Activated CD8-positive, alpha-beta T cell treated with anti-CD3 and anti-CD28 coated beads for 36 hours (primary cell): ENCODE measurements at places on chromosomes 16 and 17. TPM values are rescaled to one million over a fixed set of nuclear protein-coding genes. Genes with fewer than 3 reads are reported as not detected.

DNA sequence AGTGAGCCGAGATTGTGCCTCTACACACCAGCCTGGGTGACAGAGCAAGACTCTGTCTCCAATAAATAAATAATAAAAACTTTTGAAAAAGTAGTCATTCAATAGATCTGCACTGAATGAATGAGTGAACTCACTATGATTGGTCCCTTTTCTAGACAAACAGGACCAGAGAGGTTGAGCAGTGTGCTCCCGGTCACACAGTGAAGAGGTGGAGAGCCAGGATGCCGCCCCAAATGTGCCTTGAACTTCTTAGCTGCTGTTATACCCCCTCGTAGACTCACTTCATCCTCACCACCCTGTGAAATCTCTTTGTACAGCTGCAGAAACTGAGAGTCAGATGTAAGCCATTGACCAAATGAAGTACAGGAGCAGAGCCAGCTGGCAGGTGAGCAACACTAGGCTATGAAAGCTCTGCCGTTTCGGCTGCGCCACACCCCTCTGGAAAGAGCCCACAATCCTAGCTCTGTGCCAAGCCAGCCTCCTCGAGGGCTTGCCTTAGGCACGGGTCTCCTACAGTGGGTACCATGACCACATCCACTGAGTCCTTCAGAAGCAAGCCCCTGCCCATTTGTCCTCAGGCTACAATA lies 7.8 kb upstream of the KIAA0513 start:
- DNase-seq: no peak

DNA sequence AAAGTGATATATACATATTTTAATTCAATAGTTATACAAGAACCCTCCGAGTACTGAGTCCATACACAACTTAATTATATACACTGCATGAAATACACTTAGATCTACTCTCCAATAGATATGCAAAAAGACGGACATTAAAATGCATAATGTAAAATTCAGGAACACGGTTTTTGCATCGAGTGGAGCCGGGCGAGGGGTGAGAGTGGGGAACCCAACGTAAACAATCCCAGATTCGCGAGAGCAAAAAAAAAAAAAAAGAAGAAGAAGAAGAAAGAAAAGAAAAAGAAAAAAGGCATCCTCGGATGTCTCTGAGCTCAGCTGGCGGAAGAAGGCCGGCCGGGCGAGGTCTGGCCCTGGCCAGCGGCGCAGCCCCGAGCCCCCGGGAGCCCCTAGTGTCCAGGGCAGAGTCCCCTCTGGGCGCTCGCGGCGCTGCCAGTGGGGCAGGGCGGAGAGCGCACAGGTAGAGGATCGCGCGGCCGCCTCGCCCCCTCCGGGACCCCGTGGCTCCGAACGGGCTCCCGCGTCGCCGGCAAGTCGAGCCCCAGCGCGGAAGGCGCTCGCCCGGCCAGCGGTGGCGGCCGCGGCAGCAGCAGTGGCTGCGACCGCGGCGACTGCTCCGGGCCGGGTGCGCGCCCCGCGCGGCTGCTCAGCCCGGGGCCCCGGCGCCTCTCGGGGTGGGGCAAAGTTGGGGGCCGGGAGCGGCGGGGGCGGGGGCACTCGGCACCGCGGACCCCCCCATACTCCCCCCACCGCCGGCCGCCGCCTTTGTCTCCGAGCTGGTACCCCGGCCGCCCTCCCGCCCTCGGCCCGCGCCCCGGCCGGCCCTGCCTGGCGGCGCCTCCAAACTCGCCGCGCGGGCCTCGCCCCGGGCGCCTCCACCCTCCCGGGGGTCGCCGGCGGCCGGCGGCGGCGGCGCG lies 9.6 kb upstream of the ZFHX3 start:
- no peak for DNase-seq

GRCh38 chr17:19531780-19532501 lies 1.7 kb upstream of the SLC47A1 start:
- no peak for DNase-seq

GRCh38 chr17:34861864-34862263 lies 99.4 kb downstream of the CCT6B start:
- DNase-seq: no peak

GRCh38 chr17:41058741-41059140 lies 1.2 kb downstream of the KRTAP2-3 start:
- DNase-seq: no peak

DNA sequence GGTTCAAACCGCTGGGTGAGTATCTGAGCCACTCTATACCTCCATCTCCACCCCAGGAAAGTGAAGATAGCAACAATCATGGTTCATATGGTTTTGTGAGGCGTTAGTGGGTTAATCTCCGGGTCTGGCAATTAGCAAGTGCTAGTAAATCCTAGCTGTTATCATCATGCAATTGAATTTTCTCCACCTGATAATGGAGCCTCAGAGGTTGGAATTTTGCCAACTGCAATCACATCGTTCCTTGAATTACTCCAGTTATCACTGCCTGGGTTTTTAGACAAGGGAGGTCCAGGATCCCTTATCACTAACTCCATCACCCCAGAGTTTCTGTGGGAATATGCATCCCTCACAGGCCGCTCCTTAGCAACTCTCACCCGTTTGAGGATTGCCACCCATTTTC lies 311.5 kb downstream of the RBFOX1 start:
- no peak for DNase-seq

DNA sequence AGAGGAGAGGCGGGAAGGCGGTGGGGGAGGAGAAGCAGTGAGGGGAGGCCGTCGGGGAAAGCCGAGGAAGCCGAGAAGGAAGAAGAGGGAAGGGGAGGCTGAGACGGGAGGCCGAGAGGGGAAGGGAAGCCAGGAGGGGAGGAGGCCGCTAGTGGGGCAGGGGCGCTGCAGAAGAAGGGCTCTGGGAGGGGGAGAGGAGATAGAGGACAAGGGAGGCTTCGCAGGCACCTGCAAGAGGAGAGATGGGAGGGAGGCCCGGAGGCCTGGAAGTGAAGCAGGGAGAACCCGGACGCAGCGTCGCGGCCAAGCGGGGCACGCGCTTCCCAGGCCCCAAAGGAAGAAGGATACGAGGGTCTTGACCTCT lies 2.3 kb downstream of the C17orf58 start:
- DNase-seq: no peak

DNA sequence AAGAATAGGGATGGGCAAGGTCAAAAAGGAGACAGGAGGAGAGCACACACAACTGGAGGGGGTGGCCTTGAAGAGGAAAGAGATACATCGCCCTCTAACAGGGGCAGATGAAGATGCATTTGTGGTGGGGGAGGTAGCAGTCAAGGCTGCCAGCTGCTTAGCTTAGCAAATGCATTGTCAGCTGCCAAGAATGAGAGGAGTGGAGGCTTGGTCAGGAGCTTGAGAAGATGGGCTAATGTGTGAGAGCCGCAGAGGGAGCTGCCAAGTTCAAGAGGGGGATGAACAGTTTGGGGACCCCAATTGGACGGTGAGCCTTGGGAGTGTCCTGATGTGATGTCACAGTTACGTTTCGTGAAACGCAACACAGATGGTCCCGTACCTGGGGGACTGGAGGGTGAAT lies 28.9 kb upstream of the GNA13 start:
- DNase-seq: no peak

GRCh38 chr17:55699181-55699860 lies 23.3 kb downstream of the TMEM100 start:
- DNase-seq: no peak

GRCh38 chr16:89155851-89156739 lies 15.5 kb upstream of the CDH15 start:
- DNase-seq: no peak

- DNase-seq: no peak
Measured at GRCh38 chr17:10777890-10778289, 26.0 kb downstream of the TMEM238L start.

DNA sequence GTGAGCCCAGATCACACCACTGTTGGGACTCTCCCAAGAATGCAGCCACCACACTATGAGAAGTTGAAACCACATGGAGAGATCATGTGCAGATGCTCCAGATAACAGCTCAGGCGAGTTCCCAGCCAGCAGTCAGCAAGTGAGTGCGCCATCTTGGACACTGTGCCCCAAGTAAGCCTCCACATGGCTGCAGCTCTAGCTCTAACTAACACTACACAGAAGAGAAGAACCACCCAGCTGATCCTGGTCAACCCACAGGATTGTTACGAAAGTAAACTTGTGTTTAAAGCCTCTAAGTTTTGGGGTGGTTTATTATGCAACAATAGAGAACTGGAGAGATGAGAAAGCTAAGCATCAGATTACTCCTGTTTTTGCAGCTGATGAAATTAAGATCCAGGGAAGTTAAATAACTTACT lies 25.8 kb downstream of the SLC38A7 start:
- DNase-seq: no peak

DNA sequence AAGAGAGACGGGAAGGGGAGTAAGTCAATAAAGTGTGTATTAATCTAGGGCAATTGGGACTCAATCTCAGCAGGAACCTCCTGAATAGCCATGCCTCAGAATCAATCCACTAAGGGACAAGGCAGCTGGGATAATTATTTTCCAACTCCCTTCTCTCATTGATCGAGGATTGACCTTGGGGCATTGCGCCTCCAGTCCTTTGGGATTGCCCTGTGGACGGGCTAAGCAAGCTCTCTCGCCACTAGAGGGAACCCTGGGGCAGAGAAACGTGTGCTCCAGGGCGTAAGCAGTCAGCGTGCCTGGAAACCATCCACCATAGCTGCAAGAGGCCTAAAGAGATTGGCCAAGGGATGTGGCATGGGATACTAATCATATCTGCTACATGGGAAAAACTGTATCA lies 53.9 kb upstream of the ERCC4 start:
- DNase-seq: peak; percentile 68

LAT gene
- total RNA-seq: 206 TPM

GJC1 gene
- total RNA-seq: 5.6 TPM

CDRT4 gene
- 3.7 TPM for total RNA-seq

UBALD2 gene
- 267 TPM for total RNA-seq

HS3ST3A1 gene
- total RNA-seq: not detected

SBK1 gene
- total RNA-seq: 35.3 TPM

WNT9B gene
- not detected for total RNA-seq

KIF18B gene
- total RNA-seq: 40.3 TPM
